GM04503 (cell line): ENCODE measurements at places on chromosomes 11 and 22.

- no peak for DNase-seq
These were observed at the start of gene CHADL for GRCh38 chr22:41240377-41241132. CHADL (minus strand) TSS chr22:41240931; CDS start chr22:41240881, 50 bp downstream.

DNA sequence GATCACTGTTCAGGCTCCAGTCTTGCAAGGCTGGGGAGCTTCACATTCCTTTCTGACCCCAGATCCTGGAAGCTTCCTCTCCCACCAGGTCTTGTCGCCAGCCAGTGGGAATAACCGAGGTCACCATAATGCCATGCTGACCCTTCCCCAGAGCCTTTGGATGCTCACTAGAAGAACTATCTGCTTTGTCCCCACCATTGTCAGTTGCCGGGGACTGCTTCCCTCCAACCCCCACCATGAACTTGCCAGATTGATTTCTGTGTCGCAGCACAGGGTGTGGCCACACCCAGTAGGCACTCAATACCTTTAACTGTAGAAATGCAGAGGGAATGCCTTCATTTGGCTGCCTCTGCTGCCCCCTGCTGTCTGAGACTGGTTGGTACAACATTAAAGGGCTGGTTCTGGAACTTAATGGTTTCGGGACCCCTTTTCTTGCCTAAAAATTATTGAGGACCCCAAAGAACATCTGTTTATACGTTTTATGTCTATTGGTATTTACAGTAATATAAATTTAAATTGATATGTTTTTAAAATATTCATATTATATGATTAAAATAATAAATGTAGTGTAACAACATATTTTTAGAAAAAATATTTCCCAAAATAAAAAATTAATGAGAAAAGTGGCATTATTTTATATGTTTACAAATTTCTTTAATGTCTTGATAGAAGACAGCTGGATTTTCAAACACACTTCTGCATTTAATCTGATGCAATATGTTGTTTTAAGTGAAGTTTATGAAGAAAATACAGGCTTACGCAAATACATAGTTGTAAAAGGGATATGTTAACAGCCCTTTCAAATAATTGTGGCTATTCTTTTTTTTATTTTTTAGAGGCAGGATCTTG is 6.7 kb upstream of the GDPD5 start:
- DNase-seq = no peak

- DNase-seq = no peak
These were observed 88.8 kb downstream of the AMBRA1 start for GRCh38 chr11:46504817-46505613.

DNA sequence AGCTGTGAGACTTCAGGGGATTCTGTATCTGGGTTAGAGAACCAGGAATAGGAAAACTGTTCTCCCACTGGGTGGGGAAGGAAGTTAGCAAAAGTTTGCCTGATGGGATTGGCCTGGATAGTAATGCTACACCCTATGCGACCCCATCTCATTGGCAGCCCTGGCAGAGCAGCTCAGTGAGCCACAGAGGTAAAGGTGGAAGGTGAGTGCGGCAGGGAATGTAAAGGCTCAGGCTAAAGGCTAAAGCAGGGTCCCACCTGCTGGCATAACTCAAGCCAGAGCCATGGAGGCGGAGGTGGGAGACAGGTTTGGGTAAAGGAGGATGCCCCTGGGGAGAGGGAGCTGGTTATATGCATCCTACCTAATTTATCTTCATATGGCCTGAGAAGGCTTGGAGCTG is 18.7 kb downstream of the SSH3 start:
- no peak for DNase-seq
